ENCODE measurements at places on chromosomes 5 and 9. TPM values are rescaled to one million over a fixed set of nuclear protein-coding genes. Genes with fewer than 3 reads are reported as not detected.

- no peak for DNase-seq
Observed at GRCh38 chr5:40995801-40996586, 75.1 kb downstream of the MROH2B start.

The LIX1 gene
- total RNA-seq: not detected

- DNase-seq: no peak
Observed at GRCh38 chr9:137301081-137301947, 757 bp downstream of the NRARP start.

DNA sequence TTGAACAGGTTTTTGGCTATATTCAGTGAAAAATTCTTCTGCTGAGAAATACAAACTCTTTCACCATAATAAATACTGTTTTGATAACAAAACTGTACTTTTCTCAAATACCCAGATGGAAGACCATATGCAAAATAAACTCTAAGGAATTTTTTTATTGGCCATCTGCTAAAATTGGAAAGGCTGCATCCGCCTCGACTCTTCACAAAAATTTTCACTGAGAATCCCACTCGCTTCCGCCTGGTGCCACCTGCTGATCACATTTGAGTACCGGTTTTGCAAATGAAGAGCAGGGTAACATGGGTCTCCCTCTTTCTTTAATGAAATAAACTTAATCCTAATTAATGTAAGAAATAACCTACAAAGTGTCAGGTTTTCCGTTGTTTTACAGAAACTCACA lies 76.4 kb downstream of the TTLL11 start:
- no peak for DNase-seq

The NINJ1 gene
- 16.4 TPM for total RNA-seq

The ERAP2 gene
- total RNA-seq: 13.3 TPM

GRCh38 chr5:178290376-178290775 lies 57.8 kb upstream of the PHYKPL start:
- no peak for DNase-seq

DNA sequence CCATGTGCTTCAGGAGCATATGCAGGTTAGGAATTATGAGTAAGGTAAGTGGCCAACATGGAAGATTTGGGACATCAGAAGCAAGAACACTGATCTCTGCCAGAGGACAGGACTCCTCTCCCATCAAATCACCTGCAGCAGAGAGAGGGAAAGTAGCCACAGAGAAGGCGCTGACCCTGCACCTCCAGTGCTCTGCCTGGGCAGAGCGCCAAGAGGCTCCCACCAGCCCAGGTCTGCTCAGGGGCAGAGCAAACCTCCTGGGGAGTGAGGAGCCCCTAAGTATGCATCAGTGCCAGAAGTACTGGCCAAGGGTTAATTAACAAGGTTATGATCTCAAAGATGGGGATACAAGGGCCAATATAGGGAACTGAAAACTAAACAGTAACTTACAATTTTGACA lies 545.3 kb upstream of the TRPC7 start:
- no peak for DNase-seq

The ADAMTS19 gene
- total RNA-seq: not detected

DNA sequence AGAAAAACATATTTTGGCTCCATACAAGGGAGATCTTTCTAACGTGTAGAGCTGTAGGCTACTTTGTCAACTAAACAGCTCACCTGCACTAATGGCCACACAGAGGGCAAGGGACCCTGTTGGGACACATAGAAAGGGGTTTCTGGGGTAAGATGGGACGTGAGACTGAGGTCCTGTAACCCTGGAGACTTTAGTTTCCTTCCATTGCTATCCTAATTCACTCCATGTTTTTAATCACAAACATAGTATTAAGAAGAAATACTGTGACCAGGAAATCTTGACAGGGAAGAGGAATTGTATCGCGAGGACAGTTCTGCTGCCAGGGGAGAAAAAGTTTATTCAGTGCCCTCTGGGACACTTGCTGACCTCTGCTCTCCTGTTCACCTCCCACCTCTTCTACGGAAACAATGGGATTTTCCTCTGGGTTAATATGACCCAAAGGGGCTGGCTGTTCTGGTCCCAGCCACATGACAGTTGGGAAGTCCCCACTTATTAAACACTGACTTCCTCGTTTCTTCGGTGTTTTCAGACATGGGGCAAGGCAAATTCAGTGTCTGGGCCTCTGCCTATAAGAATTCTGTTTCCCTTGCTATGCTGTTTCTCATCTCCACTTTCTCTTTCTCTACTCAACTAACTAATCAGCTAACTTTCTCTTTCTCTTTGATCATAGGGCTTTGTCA lies 106.9 kb upstream of the SEMA6A start:
- DNase-seq: no peak

DNA sequence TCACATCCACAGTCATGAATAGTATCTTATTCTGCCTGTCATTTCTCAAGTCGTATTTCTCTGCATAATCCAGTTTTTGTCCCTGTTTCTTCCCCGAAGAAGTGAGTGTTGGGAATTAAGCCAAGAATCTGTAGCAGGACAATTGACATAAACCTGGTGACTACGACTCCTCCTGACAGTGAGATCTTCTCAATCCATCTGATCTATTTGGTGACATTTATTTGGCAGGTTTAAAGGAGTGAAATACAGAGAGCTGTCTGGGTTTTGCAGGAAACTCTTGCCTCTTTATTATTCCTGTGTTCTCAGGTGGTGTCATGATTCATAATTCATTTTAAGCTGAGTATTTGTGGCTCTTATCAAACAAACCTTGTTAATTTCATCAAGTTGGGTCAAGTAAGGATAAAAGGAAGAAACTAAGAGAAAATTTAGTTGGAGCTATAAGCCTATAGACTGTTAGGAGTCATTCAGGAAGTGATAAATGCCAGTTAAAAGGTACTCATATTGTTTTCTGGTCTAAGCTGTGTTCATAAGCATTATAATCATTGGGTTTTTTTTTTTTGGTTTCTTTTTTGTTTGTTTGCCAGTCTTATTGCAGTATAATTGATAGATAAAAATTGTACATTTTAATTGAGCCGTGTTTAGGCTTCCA lies 95.9 kb upstream of the PCSK1 start:
- DNase-seq: no peak

The LEAP2 gene
- total RNA-seq: 0.29 TPM

GRCh38 chr9:95085036-95085770 lies 232.3 kb downstream of the FANCC start:
- no peak for DNase-seq

The FOXD4L4 gene
- 1.1 TPM for total RNA-seq

GRCh38 chr9:133916159-133916541 lies 76.0 kb downstream of the VAV2 start:
- DNase-seq: no peak

GRCh38 chr5:132491368-132492364 lies 1.1 kb upstream of the IRF1 start:
- no peak for DNase-seq

DNA sequence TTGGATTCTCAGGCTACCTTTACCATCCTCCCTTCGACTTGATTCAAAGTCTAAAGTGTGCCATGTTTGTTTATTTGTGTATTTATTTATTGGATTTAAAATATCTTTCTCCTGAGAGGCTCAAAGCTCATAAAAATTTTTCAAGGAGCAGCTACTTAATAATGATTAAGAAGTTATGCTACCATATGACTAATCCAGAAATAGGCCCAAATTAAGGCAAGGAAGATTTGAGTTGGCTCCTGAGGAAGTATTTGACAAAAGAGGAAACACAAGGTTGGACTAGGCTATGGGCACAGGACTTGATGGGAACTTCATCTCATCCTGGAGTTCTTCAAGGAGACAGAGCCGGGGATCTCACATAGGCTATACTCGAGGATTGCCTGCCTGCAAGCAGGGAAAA lies 22.4 kb upstream of the PPP2CA start:
- no peak for DNase-seq

GRCh38 chr9:129023036-129023907 lies 4.9 kb downstream of the SH3GLB2 start:
- no peak for DNase-seq

The CD14 gene
- 15.1 TPM for total RNA-seq

- no peak for DNase-seq
Observed at GRCh38 chr5:138444774-138445546, 6.1 kb downstream of the REEP2 start.

- DNase-seq: no peak
Observed at GRCh38 chr9:81132796-81133195, 556.6 kb downstream of the TLE1 start.

GRCh38 chr5:172870715-172871461 lies 36.8 kb downstream of the ERGIC1 start:
- no peak for DNase-seq
